ENCODE measurements at places on chromosomes 5 and 9.

- DNase-seq = no peak
These were observed 61.8 kb upstream of the PTPRD start for GRCh38 chr9:10674586-10674985.

DNA sequence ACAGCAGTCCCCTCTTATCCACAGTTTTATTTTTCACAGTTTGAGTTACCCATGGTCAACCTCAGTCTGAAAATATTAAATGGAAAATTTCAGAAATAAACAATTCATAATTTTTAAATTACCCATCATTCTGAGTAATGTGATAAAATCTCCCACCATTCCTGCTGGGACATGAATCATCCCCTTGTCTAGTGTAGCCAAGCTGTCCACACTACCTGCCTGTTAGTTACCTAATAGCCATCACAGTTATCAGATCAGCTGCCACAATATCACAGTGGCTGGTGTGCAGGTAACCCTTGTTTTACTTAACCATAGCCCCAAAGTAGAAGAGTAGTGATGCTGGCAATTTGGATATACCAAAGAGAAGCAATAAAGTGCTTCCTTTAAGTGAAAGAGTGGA lies 10.7 kb downstream of the PLGRKT start:
- DNase-seq = no peak

- DNase-seq = no peak
These were observed 360.0 kb downstream of the GLIS3 start for GRCh38 chr9:3939820-3940219.

GRCh38 chr9:105662184-105663104 lies at the start of gene TAL2:
Gene TAL2, plus strand, starts transcription at chr9:105662457. Its CDS starts 40 bp downstream, at chr9:105662497.
- no peak for DNase-seq
